ENCODE measurements at places on chromosomes 7 and 10. TPM values are rescaled to one million over a fixed set of nuclear protein-coding genes. Genes with fewer than 3 reads are reported as not detected.

DNA sequence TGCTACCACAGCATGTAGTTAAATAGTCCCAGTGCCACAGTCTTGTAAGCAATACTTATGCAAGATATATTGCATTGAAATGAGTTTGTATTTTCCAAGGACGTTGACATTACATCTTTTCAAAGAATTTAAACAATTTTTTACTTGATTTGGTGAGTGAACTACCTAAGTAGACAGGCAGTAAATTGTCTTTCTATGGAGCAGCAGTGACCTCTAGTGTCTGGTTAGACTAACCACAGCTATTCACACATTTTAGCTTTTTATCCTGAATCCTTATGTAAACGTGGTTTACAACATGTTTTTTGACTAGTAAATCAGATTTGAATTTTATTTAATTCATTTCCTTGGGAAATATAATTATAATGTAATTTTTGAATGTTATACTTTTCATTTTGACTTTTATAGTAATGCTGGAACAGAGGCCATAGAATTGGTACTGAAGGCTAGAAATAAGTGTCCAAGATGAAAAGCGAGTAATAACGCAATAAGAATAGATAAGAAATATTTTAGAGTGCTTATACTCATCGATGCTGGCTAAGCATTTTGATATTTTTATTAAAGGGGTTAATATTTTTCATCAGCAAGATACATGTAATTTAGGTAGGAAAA lies 5.6 kb downstream of the LRRTM3 start:
- peak; percentile 30 for DNase-seq

DNA sequence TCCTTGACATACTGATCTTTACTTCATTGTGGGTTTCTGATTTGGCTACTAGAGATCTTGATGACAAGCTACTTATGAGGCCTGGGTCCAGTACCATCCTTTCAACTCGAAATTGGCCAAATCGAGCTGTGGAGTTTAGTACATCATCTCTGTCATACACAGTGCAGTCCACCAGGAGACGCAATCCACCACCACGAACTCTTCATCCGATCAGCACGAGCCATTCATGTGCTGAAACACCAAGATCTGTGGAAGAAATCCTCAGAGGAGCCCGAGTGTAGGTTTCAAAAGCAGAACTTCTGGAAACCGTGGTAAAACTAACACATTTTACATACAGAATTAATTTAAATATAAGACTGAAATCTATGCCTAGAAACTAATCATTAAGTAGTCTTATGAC lies 14.2 kb downstream of the DNAJC9 start:
- DNase-seq, result no peak

- no peak for DNase-seq
Measured at GRCh38 chr7:105216786-105217185, 171.9 kb downstream of the SRPK2 start.

GRCh38 chr10:33774857-33775256 lies 440.4 kb upstream of the NRP1 start:
- no peak for DNase-seq

DNA sequence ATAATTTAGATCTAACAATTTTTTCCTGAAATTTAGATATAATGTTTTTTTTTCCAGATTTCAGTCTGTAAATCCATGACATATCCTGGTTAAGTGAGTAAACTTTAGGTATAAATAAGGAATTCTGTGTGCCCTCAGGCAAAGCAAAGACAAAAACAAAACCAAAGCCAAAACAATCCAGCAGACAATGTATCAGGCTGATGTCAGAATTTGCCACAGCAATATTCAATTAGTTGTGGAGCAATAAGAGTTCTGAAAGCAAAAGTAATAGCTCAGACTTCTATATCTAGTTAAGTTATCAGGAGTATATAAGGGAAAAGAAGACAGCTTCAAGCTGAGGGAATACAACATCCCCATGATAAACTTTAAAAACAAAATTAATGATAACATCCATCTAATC lies 82.0 kb downstream of the MKX start:
- DNase-seq, result no peak

GRCh38 chr10:48744587-48744986 lies 59.9 kb downstream of the WDFY4 start:
- DNase-seq, result no peak

DNA sequence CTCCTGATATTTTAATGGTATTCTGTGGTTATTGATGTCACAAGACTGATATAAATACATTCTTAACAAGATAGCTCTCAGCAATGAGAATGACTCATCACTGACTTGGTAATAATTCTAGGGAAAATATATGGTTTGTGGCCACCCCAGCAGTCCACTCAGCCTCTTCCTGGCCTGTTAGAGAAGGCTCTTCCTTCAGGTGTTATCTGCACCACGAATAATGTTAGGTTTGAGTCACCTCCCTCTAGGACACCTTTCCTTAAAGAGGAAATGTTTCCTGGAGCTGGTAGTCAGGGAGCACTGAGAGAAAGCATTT lies 163.3 kb downstream of the SVIL start:
- no peak for DNase-seq

- no peak for DNase-seq
Measured at GRCh38 chr7:128389085-128389617, 20.6 kb downstream of the IMPDH1 start.

DNA sequence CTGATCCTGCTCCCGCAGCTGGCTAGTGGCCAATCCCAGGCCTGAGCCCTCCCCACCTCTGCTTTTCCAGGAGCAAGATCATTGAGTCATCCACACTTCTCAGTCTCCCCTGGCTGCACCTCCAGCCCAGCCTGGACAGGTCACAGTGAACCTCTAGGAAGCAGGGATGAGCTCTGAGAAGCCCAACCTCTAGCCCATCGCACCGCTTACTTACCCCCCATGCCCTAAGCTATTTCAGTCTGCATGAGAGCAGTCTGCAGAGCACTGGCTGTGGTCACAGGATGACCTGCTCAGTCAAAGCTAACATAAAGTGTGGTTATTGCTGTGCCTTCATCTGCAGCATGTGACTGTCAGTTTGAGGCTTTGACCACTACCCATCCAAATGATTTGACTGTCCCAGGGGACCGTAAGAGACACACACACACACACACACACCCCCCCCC lies 129.2 kb downstream of the SORBS1 start:
- DNase-seq, result no peak

- DNase-seq, result no peak
Measured at GRCh38 chr10:112831859-112832258, 118.2 kb upstream of the TCF7L2 start.

GRCh38 chr10:60189861-60190475 lies 199.7 kb downstream of the ANK3 start:
- DNase-seq, result no peak

- no peak for DNase-seq
Measured at GRCh38 chr7:26198781-26199169, 1.8 kb downstream of the HNRNPA2B1 start.

GRCh38 chr7:107584716-107585115 lies 4.7 kb downstream of the BCAP29 start:
- no peak for DNase-seq

- no peak for DNase-seq
Measured at GRCh38 chr10:27742195-27743011, 3.2 kb downstream of the MKX start.

DNA sequence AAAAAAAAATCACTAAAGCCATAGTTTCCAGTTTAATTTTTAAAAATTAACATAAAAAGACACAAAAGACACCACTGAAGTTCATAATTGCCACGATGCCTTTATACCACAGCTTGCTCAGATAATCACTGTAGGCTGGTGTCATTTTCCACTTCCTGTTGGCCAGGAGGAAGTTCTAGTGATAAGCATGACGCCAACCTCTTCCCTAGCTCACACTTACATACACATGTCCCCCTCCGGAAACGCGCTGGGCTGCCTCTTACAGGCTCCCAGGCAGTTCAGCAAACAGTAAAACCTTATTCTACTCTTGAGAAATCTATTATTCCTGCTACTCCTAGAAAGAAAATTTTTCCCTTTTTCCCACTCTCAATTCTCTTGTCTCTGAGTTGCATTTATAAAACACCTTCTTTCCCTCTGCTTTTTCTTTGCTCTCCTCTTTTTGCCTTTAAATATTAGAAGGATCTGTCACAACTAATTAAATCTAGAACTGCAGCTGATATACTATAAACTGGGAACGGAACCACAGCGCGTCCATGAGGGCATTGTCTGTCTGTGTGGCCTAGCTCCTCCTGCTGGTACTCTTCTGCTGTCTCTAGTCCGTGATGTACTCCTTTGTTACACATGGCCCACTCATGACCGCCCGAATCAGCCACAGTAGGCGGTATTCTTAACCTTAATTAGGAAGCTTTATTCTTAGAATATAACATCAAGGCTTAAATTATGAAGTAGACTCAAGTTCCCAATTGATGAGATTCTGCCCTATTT lies 664.9 kb downstream of the CNTNAP2 start:
- DNase-seq, result no peak

GRCh38 chr7:81886211-81886764 lies 116.4 kb upstream of the HGF start:
- DNase-seq, result no peak

DNA sequence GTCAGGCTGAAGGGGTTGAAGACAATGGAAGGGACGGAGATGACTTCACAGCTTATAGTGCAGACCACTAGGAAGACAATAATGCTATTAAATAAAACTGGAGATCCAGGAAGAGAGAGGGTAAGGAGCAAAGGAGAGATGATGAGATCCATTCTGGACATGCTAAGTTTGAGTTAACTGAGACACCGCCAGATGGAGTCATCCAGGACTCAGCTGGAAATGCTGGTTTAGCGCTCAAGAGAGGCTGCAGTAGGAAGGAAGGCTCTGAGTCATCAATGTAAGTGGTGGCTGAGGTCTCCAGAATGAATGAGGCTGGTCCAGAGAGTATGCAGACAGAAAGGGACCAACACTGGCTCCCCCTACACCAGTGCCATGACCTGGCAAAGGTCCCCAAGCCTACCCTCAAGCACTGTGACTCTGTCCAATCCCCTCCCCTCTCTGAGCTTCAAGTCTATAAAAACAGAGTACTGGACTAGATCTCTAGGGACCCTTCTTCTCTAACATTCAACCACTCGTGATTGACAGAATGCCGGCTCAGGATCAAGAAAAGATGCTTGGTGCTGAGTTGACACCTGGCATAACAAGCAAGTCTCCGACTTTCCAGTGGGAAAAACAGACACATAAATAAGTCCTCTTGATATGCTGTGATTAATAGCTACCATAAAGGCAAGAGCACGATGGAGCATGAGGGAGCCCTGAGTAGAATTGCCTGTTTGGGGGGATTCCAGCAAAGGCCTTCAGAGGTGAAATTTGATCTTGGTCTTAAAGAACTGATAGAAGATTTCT lies 8.9 kb downstream of the GFRA1 start:
- DNase-seq, result no peak

DNA sequence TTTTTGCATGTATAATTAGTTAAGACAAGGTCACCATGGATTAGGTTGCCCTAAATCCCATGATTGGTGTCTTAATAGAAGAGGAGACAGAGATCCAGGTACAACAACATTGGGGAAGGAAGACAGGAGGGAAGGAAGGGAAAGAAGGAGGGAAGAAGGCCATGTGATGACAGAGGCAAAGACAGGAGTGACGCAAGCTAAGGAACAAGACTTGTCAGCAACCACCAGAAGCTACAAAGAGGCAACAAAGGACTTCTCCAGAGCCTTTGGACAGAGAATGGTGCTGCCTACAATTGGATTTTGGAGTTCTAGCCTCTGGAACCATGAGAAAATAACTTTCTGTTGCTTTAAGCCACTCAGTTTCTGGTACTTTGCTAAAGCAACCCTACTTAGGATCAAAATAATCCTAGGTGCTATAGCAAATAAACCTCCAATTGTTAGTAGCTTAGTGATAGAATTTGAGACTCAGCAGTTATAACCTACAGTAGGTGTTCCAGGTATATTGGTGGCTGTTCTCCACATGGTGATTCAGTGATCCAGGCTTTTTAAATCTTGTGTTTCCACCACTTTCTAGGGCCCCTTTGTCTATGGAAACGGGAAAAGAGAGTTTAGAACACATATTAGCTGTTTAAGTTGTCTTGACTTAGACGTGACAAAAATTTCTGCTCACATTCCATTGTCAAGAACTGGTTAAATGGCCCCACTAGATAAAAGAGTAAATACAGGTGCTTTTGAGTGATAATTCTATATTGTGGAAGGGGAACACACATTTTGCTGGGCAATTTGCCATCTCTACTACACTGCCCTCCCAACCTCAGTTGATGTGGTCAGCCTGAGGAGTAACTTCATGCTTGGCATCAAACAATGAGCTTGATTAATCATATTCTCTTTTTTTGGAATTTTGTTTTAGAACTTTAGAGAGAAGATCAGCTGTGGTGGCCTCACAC lies 70.5 kb upstream of the SP4 start:
- no peak for DNase-seq

DNA sequence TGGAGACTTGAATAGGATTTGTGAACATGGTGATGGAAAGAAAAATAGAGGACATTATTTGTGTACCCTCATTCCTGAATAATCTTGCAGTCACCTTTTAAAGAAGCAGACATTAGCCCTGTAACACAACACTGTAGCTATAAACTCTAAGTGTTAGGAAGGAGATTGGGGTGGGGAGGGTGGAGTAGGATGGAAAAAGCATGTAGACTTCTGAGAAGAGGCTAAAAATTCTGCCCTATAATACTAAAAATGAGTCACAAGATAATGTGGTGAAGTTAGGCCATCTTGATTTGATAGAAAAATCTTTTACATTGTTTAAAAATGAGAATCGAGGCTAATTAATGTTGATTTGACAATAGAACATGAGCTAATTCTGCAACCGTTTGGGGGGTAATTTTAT lies 128.8 kb downstream of the LCOR start:
- DNase-seq, result no peak

DNA sequence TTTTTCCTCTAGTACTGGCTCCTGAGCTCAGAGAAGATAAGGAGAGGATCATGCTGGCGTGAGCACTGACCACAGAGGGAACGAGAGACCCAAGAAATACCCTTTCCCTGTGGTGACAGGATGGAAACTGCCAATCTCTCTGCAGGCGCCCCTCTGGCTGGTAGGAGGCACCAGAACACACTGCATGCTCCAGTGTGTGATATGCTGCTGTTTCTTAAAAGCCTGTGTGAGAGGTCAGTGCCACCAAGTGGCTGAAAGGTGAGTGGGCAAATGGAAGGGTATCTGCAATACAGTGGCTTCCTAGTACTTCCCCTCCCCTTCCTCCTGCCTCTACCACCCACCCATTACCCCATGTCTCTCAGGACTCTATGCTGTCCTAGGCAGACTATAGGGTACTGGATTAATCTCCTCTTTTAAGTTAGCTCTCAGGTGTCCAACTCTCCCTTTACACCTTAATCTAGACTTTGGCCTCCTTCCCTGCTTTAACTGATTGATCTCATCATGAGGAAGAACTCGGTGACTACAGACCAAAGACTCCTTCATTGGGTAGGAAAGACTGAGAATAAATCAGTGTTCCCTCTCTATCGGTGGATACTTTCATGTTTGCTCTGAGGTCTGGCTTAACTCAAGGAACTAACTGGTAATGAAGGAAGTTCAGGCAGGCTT lies 283.6 kb downstream of the ADRA2A start:
- DNase-seq, result peak; percentile 17

GRCh38 chr7:2140216-2141020 lies 92.3 kb downstream of the MAD1L1 start:
- no peak for DNase-seq

MMRN2 gene
- total RNA-seq, result 1.0 TPM

SLC26A5 gene
- not detected for total RNA-seq

EPO gene
- total RNA-seq, result not detected

PSD gene
- 2.4 TPM for total RNA-seq

SUN3 gene
- 0.49 TPM for total RNA-seq

ANKRD26 gene
- 6.9 TPM for total RNA-seq

HECW1 gene
- total RNA-seq, result 0.77 TPM

MKX gene
- total RNA-seq, result not detected

PRR15 gene
- total RNA-seq, result 0.23 TPM

SLC29A4 gene
- 38.9 TPM for total RNA-seq

CALCR gene
- 0.10 TPM for total RNA-seq

All from Panc1 (cell line).